ENCODE measurements at places on chromosomes 5 and 9.

- DNase-seq, result no peak
Observed at GRCh38 chr9:121620777-121621449, 30.5 kb upstream of the DAB2IP start.

DNA sequence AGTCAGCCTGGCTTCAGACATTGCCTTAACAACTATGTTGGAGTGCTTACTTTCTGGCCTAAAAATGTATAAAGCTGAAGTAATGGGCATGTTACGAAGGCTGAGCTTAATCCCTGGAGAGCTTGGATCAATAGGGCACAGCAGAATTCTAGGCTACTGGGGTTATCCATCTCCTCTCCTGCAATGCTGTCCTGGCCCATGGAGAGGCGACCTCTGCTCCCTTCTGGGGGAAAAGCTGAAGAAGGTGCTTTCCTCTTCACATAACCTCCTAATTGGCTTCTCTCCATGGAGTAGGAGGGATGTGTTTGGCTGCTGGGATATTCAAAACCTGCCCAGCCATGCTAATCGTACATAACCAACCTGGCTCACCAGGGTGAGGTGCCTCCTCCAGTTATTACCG is 403.5 kb downstream of the DMRT2 start:
- DNase-seq, result no peak

GRCh38 chr5:151700820-151701219 is 14.1 kb upstream of the SPARC start:
- no peak for DNase-seq

DNA sequence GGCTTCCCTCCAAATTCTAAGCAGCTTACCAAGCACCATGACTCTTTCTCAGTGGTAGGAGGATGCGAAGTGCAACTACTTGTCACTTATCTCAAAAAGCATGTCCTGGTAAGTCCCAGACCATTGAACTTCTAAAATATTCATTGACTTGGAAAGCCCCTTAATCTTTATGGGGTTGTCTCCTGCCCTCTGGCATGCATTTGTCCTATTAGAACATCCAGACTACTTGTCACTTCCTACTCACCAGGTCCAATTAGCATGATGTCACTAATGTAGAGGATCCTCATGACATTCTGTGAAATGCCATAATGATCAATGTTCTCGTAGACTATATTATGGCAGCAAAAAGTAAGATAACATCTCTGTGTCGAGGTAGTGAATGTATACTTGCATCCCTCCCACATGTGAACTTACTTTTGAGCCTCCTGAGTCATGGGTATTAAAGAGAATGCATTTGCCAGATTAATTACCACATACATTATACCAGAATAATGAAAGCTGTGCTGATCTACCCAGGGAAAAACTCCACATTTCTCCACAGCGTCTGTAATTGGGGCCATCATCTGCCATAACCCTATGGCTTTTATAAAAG is 63.5 kb upstream of the RAD23B start:
- DNase-seq, result no peak

- DNase-seq, result no peak
Observed at GRCh38 chr5:172769616-172770373, 1.2 kb downstream of the DUSP1 start.

GRCh38 chr5:57539281-57539701 is 56.7 kb upstream of the ACTBL2 start:
- DNase-seq, result no peak

DNA sequence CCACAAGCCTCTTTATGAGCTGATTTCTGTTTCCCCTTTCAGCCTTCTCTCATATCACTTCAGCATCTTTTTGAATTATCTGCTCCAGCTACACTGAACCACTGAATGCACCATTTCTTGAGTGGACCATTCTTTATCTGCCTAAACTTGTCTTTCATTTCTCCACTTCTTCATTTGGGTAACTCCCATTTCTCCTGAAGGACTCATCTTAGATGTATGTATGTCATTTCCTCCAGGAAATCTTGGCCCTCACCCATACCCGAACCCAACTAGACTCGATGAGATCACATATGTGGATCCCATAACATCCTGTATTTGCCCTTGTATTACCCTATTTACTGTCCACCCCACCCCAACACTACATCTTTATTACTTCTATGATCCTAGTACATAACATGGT is 249.8 kb downstream of the KIF4B start:
- no peak for DNase-seq

GRCh38 chr5:67732471-67732870 is 483.1 kb upstream of the PIK3R1 start:
- DNase-seq, result no peak

DNA sequence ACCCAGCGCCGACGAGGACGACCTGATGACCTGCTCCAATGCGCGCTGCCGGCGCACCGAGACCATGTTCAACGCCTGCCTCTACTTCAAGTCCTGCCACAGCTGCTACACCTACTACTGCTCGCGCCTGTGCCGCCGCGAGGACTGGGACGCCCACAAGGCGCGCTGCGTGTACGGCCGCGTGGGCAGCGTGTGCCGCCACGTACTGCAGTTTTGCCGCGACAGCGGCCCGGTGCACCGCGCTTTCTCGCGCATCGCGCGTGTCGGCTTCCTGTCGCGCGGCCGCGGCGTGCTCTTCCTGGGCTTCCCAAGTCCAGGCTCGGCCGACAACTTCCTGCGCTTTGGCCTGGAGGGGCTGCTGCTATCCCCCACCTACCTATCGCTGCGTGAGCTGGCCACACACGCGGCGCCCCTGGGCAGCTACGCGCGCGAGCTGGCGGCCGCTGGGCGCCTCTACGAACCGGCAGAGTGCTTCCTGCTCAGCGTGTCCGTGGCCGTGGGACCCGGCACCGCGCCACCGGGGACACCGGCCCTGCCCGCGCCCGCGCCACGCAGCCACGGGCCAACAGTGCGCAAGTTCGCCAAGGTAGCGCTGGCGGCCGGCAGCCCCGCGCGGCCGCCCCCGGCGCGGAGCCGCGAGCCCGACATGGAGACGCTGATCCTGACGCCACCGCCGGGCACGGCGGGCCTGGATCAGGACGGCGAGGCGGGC is 2.7 kb upstream of the PHPT1 start:
- DNase-seq, result no peak

DNA sequence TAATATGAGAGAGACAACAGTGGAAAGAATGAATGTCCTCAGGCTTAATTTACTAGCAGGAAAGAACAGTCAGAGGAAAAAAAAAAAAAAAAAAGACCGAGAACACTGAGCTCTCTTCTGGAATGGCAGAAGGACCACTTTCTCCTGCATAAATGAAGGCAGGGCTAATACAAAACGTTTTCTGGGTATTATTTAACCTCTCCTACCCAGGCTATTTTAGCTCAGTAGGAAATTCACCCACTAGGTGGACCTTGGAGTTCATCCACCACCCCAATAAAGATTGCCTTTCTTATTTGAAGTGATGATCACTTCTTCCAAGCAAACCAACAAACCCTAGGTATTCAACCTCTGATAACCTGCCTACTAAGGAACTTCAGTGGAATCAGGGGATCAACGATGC is 3.7 kb downstream of the GLIS3 start:
- no peak for DNase-seq

- DNase-seq, result no peak
Observed at GRCh38 chr9:91382298-91382697, 20.6 kb upstream of the AUH start.

GRCh38 chr5:113612060-113612496 is 98.6 kb downstream of the YTHDC2 start:
- DNase-seq, result no peak

DNA sequence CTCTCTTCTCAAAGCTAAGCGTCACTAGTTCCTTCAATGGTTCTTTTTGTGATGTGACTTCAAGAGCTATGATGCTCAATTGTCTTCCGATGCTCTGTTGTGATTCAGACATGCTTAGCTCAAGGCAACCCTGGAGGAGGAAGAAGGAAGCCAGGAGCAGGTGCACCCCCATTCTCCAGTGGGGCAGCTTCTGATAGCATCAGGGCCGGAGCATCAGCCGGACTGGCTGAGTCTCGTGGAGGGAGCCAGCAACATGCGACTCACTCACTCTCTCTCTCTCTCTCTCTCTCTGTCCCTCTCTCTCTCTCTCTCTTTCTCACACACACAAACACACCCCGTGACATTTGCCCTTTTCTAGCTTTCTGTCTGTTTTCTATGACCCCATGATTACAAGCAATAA is 140.2 kb downstream of the HSD17B3 start:
- DNase-seq, result no peak

DNA sequence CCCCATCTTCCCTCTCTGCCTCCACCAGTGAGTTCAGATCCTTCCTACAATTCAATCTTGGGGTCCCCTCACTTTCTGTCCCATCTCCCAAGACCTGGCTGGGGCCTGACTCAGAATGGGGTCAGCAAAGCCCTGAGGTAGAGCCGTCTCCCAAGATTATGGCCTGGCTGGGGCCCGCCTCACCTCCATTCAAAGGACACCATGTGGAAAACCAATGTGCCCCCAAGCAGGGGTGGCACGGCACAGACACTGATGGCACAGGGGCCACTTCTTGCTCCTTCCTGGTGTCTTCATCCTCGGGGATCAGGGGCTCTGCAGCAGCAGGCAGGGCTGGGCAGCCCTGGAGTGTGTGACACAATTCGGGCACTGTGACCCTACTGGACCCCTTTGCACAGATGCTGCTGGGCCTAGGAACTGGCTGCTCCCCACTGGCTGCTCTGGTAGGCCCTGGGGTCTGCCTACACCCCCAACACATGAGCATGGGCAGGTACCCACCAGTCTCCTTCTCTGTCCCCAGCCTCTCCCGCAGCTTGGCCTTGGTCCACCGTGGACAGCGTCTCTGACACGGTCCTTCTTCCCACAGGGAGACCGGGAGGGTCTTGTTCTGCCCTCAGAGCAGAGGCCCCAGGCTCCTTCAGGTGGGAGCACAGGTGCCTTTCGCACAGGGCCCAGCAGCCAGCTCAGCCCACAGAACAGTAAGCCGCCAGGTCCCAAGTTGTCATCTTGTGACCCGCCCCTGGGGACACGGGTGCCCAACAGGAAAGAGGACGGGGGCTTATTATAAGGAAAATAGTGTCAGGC is 89.5 kb downstream of the ADAMTS2 start:
- no peak for DNase-seq

DNA sequence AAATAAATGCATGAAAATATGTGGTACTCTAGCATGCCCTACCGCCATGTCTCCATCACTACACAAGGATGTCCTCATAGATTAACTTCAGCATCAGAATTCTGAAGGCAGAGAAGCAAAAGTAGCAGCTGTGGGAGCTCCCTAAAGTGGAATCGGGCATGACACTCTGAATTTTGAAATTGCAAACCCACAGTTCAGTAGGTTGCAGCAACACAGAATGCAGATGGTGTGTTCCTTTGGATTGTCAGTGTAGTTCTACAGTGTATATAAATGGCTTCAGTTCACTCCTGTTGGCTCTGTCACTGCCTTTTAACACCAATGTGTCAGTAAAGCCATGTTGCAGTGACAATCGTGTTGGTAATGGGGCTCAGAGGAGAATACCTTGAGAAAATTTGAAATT is 973.6 kb upstream of the WWC1 start:
- DNase-seq, result no peak

DNA sequence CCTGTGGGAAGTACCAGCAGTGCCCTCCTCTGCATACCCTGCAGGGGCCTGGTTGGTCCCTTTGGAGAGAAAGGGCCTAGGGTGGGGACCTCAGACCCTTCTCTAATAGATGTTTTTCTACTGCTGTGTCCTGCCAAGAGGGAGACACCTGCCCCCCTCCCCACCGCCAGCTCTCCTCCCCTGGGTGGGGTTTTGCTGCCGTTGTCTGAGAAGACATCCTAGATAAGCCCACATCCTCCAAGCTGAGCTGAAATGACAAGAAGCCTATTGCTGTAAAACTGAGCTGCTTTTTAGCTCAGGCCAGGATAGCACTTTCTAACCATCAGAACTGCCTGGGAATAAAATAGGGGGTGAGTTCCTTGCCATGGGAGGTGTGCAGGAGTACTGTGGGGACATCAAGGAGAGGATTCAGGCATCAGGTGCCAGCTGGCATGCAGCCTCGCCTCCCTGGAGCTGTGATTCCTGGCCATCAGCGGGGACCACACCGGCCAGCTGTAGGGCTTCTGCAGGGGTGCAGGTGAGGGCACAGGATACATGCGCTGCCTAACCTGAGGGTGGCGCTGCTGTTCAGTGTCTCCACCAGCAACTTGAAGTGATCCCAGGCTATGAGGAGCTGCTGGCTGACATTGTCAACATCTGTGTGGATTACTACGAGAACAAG is 37.9 kb downstream of the CYFIP2 start:
- DNase-seq, result no peak

- DNase-seq, result no peak
Observed at GRCh38 chr5:34731435-34732232, 75.5 kb downstream of the RAI14 start.

GRCh38 chr5:137611011-137611580 is 112.0 kb upstream of the SPOCK1 start:
- DNase-seq, result no peak
